Stimulated activated CD8-positive, alpha-beta memory T cell treated with anti-CD3 and anti-CD28 coated beads, Interleukin-15, amount 100 ng/mL, for 4 hours (primary cell): ENCODE measurements at places on chromosomes 2 and 18.

DNA sequence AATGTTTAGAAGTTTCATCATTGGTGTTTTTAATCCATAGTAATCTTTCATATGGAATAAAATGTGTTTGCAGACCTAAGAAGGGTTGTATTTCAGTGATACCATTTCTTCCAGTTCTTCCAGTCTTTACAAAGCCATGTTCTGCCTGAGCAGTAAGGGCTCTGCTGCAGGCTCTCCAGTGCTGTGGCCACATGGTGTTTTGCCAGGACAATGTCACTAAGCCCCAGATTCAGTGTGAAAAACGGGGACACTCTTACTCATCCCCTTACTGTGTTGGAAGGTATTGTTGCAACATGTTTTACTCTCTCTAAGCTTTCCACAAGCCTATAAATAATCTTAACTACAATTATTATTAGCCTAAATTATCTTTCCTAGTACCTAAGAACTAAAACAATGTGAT lies 481.4 kb upstream of the CDH7 start:
- no peak for DNase-seq

DNA sequence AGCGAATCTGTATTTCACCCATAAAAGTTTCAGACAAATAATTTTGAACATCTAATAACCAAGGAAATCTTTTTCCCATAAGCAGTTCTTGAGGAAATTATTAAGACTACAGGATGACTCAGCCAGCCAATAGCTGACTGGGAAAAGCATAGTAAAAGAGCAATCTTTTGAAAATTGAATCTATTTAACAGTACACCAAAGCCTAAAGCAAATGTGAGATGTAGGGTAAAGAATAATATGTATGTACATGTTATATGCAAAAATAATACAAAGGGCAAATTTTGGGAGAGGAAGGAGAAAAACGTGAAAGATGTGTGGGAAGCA lies 12.6 kb upstream of the KDSR start:
- no peak for DNase-seq

DNA sequence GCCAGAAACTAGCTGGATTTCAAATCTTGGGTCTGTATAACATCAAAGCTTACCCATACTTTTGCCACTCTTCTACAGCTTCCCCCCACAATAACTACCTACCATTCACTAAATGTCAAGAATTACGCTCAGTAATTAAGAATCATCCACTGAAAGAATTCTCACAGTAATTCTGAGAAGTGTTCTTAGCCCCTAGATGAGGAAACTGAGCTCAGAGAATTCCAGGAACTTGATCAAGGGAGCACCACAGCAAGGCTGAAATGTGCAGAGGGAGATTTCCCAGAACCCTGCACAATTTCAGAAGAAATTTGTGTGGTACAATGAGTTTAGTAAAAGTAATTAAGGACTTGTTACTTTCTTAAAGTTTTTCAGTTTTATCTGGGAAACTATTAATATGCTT lies 194.5 kb upstream of the STK17B start:
- DNase-seq, result no peak

DNA sequence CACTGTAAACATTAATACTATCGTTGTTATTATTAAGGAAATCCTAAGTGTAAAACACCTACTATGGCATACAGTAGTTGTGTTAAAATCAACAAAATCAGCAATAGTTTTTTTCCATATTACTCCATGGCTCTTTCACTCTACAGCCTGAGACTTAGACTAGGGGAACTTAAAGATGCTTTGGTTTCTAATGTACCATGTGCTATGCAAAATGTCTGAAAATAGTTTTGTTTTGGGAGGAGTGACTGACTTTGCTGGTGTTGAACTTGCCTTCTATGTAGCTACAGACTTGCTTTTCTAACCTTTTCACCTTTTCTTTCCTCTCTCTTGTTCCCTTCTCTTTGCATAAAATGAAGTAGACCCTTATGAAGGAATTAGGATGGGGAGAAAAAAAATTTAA lies 159.0 kb upstream of the CCDC195 start:
- DNase-seq, result no peak

DNA sequence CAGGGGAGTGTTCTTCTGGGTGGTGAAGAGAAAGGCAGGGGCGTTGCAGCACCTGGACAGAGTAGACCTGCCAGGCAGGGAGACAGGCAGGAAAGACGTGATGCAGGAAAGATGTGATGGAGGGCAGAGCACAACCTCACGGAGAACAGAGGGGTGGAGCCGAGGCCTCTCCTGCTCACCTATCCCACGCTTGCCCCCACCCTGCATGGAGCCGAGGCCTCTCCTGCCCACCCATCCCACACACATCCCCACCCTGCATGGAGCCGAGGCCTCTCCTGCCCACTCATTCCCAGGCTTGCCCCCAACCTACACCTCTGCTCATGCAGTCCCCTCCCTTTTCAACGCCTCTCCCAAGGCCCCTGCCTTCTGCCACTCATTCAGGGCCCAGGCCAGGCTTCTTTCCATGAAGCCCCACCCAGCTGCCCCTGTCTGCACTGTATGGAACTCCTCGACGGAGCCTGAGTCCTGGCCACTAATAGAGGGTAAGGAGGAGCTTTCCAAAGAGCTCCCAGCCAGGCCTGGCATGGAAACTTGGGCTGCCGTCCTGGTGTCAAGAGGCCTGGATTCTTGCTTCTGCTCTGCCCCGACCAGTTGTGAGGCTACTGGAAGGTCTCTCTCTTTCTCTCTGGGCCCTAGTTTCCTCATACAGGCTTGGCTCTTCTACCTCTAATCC lies 32.0 kb upstream of the LOXHD1 start:
- DNase-seq, result no peak

DNA sequence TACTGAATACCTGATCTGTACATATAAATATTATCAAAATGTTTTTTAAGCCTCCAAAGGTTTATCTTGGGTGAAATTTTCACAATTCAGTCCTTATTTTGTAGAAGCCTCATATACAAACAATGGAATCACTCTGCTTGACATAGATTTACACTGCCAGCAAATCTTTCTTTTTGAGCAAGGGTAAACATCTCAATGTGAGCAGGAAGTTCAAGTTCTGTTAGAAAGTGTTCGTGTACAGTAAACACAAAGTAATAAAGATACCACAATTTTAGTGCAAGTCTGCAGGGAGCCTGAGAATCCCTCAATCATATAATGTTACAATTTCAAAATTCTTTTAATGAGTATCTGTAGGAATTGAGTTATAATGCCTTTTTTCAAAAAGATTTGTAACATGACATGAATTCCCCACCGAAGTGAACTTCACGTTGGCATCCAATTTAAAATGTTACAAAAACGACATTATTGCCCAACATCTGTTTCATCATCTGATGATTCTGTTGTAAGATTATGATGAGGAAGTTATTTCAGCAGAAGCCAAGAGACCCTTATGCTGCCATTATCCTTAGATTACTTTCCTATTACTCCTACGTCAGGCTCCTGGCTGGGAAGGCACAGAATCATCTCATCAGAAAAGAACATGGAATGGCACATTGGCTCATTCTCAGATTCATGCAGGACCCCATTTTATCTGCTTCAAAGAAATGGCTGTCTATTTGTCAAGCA lies 283.9 kb upstream of the ACVR2A start:
- DNase-seq, result no peak

GRCh38 chr2:18896125-18896764 lies 306.9 kb upstream of the NT5C1B start:
- DNase-seq, result no peak

GRCh38 chr18:65221736-65222135 lies 529.1 kb upstream of the CDH7 start:
- no peak for DNase-seq

DNA sequence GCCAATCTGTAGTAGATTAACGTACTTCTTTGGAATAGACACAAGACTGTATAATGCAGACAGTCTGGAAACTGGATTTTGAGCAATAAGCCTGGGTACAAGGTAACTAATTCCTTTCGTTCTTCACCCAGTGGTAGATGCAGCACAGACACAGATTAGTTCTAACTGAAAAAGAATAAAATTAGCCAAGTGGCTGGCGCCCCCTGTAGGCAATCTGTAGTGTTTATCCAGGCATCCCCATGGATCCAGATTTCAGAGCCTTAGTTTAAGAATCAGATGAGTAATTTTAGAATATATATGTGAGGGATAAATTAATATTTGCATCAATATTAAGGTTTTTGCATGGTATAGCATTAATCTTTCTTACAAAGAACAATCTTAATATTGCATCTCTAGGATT lies 563.9 kb downstream of the DCC start:
- DNase-seq, result no peak

DNA sequence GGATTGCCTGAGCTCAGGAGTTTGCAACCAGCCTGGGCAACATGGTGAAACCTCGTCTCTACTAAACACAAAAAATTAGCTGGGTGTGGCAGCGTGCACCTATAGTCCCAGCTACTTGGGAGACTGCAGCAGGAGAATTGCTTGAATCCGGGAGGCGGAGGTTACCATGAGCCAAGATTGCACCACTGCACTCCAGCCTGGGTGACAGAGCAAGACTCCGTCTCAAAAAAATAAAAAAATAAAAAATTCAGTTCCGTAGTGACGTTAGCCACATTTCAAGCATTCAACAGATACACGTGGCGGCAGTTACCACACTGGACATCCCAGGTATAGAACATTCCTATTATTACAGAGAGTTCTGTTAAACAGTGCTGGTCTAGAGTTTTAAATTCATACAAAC lies 4.5 kb downstream of the KANSL3 start:
- no peak for DNase-seq

DNA sequence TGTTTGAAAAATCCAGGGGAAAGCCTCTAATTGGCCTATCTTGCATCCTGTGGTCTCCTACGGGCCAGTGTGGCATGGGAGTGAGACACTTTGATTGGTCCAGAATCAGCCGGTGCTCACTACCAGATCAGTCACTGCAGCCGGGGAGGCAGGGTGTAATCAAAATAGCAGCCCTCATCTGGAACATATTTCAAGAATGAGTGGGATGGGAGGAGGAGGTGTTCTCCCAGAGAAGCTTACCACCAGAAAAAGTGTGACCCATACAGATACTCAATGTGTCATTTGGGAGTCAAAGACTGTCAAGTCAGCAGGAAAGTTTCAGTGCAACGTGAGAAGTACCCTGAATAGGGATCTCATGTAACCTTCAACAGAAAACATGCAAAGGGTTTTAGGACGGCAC lies 393.9 kb upstream of the SLC14A2 start:
- DNase-seq, result no peak

DNA sequence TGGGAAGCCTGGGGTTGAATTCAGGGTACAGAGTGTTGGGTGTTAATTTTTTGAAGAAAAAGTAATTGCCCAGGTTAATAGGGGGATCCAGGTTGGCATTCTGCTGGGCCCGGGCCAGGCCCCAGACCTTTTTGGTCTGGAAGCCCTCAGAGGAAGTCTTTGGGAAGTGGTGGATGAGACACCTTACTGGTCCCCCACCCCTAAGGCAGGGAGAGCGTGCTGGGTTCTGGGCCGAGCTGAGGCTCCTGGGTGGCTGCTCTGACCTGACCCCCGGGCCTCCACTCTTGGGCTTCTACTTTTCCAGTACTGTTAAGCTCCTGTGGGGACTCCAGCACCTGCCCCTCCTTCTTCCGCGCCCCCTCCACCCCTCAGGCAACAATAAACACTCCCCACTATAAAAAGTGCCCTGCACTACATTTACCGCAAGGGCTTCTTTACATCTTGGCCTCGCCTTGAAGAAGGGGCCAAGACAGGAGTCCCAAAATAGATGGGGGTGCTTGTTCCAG lies 753 bp upstream of the HOXD3 start:
- DNase-seq, result no peak

DNA sequence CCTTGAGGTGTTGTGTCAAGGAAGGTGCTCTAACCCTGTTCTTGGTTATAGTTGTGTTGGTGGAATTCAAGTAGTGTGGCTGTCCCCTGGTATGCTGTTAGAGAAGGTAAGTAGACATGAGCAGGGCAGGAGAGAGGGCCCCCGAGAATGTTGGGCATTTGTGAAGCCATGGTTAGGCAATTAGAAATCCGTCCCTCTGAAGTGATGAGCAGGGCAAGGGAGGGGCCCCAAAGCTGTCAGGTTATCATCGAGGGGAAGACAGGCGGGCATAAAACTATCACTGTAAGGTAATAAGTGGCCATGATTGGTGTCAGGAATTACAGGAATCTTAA lies 5.2 kb downstream of the XRCC5 start:
- DNase-seq, result no peak

DNA sequence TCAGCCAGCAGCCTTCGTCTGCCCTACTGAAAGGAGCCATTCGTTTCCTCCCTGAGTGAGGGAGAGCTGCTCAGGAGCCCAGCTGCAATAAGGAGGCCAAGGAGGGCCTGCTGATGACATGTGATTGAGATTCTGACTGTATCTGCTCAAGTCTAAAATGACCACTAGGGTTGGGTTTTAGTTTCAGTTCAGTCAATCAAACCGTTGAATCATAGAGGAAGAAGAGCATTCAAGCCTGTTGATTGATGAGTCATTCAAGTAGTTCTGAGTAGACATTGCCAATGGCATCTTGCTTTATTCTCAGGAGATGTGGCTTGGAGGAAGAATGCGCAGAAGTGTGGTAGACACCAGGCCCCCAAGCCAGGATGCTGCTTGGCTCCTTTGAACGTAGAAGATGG lies 19.9 kb upstream of the BCL2L11 start:
- no peak for DNase-seq

- DNase-seq, result no peak
Measured at GRCh38 chr18:68800075-68800474, 2.2 kb downstream of the CCDC102B start.

DNA sequence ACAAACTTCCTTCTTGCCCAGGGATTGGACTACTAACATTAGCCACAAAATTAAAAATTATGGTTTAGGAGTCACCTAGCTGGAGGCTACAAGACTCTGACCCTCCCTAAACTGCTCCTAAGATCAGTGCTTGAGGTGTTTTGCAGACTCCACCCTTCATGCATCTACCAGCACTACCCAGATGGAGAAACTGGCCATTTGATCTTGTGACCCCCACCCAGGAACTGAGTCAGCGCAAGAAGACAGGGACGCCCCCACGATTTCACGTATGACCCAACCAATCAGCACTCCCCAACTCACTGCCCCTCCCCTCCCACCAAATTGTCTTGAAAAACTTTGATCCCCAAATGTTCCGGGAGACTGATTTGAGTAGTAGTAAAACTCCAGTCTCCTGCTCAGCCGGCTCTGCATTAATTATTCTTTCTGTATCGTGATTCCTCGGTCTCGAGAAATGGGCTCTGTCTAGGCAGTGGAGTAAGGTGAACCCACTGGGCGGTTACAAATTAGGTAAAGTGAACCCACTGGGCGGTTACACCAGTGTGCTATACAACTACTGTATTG lies 40.1 kb upstream of the CCDC88A start:
- no peak for DNase-seq

DNA sequence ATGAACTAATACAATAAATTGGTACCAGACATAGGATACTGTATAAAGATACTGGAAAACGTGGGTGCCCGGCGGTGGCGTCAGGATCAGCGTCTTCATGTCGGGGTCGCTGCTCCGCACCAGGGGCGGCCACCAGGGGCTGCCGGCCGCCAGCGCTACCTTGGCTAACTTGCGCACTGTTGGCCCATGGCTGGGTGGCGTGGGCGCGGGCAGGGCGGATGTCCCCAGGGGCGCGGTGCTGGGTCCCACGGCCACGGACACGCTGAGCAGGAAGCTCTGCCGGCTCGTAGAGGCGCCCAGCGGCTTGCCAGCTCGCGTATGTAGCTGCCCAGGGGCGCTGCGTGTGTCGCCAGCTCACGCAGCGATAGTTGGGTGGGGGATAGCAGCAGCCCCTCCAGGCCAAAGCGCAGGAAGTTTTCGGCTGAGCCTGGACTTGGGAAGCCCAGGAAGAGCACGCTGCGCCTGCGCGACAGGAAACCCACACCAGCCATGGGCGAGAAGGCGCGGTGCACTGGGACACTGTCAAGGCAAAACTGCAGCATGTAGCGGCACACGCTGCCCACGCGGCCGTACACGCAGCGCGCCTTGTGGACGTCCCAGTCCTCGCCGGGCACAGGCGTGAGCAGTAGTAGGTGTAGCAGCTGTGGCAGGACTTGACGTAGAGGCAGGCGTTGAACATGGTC lies 299.9 kb downstream of the CCDC74A start:
- no peak for DNase-seq
